ENCODE measurements at places on chromosomes 3 and 15.

DNA sequence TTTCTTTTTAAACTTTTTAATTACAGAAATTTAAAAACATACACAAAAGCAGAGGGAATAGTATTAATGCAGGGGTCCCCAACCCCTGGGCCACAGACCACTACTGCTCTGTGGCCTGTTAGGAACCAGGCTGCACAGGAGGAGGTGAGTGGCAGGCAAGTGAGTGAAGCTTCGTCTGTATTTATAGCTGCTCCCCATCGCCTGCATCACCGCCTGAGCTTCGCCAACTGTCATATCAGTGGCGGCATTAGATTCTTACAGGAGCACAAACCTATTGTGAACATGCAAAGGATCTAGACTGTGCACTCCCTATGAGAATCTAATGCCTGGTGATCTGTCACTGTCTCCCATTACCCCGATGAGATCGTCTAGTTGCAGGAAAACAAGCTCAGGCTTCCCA, 22.4 kb downstream of the CCR9 start:
- DNase-seq: no peak

DNA sequence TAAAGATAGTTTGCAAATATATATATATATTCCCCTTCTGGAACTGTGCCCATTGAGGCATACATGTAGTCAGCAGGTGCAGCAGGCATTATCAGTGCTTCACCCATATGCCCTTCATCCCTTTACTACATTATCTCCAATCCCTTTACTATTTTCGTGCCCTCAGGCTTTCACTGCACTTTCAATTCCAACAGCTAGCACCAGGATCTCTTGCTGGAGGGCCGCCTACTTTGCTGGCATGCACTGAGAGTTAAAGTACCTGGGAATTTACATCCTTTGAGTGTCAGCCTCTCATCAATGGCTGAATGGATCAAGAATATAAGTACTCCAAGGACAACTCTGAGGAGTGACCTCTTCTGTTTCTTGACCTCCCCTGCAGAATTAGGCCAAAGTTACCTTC, 222.1 kb upstream of the CFAP20DC start:
- DNase-seq: no peak

DNA sequence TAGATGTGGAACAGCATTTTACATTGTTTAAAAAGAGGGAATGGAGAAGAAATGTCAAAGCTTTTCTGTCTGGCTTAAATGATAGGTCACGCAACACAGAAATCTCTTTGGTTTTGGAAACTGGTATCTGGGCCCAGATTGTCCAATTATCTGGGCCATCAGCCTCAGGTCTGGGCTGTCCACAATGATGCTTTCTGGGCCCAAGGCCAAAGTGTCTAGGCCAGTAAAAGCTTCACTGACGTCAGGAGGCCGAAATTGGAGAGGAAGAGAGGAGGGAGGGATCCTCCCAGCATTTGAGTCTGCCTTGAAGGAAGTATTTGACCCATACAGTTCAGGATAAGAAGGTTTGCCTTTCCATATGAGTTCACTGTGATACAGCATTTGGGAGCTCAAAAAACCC, 60.7 kb upstream of the ALDH1A3 start:
- no peak for DNase-seq

- DNase-seq: no peak
Observed at GRCh38 chr3:184378651-184379357, 797 bp upstream of the THPO start.

- no peak for DNase-seq
Observed at GRCh38 chr3:100798012-100798411, 88.7 kb downstream of the TFG start.

DNA sequence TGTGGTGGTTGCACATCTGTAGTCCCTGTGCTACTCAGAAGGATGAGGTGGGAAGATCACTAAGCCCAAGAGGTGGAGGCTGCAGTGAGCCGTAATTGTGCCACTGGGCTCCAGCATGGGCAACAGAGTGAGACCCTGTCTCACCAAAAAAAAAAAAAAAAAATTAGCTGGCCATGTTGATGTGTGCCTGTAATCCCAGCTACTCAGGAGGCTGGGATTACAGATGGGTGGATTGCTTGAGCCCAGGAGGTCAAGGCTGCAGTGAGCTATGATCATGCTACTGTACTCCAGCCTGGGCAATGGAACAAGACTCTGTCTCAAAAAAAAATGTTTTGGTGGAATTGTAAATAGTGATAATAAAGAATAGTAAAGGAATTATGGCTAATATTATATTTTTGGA, 9.9 kb downstream of the ATRIP start:
- no peak for DNase-seq

Measured in stimulated activated CD4-positive, alpha-beta T cell treated with anti-CD3 and anti-CD28 coated beads, Interleukin-15, amount 100 ng/mL, for 1 hour (primary cell).